ENCODE measurements at places on chromosomes 11 and 22. TPM values are rescaled to one million over a fixed set of nuclear protein-coding genes. Genes with fewer than 3 reads are reported as not detected.

The TPBGL gene
- total RNA-seq, result 0.05 TPM

The FGF3 gene
- total RNA-seq, result 0.19 TPM

The MRGPRX3 gene
- total RNA-seq, result not detected

The NTM gene
- 0.47 TPM for total RNA-seq

The PRR5 gene
- 5.9 TPM for total RNA-seq

The OR51B4 gene
- not detected for total RNA-seq

The RIMBP3C gene
- 1.3 TPM for total RNA-seq

The P2RY2 gene
- 0.52 TPM for total RNA-seq

The WT1 gene
- 0.94 TPM for total RNA-seq

The ZNF215 gene
- 5.9 TPM for total RNA-seq

DNA sequence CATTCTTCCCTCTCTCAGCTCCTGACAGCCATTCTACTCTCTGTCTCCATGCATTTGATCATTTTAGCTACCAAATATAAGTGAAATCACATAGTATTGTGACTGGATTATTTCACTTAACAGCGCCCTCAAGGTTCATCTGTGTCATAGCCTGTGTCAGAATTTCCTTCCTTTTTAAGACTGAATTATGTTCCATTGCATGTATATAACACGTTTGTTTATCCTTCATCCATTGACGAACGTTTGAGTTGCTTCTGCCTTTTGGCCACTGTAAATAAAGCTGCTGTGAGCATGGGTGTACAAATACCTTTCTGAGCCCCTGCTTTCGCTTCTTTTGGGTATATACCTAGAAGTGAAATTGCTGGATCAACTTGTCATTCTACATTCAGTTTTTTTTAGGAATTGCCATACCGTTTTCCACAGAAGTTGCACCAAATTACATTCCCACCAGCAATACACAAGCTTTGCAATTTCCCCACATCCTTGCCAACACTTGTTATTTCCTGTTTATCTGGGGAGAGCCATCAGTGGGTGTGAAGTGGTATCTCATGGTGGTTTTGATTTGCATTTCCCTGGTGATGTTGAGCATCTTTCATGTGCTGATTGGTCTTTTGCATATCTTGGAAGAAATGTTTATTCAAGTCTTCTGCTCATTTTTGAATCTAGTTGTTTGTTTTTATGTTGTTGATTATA, 17.5 kb downstream of the GLB1L2 start:
- DNase-seq, result no peak

- peak; percentile 26 for DNase-seq
These were observed 7.8 kb upstream of the KDM2A start for GRCh38 chr11:67111261-67111660.

GRCh38 chr22:19875061-19875530, 20.4 kb upstream of the GNB1L start:
- DNase-seq, result no peak

DNA sequence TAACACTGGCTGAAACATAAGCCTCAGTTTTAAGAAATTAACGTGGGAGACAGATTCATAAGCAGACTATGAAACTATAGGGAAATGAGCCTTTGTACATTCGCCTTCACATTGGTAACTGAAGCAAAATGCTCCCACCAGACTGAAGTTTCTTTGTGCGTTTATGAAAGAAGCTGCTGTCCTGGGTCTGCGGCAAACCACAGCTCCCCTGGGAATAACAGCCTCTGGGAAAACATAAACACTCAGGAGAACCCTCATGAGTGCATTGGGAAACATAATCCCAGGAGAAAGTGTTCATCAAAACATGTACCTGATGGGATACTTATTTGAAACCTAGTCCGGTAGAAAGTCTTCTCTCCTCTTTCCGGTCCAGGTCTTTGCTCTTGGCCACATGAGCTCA, 193.1 kb upstream of the LARGE1 start:
- DNase-seq, result no peak

DNA sequence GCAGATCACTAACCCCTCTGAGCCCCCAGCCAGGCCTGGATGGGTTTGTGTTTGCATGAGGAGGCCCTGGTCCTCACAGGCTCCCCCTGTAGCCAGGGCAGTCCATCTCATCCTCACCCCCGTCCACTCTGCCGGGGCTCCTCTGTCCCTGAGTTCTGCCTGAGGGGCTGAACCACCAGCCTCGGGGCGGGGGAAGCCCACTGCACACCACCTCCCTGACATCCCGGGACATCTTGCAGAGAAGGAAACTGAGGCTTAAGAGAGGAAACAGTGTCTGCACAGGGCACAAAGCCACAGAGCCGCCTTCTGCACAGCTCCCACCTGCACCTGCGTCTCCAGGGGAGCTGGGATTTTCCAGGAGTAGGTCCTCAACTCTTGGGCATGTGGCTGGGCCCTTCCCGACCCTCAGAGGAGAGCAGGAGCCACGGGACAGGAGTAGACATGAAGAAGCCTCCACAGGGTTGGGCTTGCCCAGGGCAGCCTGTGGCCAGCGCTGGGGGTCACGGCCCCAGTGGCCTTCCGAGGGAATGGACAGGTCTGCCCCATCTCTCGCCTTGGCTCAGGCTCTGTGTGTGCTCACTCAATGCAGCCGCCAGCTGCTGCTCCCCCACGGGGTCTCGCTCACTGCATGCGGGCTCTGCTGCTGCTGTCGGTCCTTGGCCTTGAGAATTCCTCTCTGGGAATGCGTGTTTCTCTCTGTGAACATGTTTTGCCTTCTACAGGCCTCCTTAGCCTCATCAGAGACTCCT, 45.4 kb upstream of the CCDC188 start:
- DNase-seq, result no peak

GRCh38 chr11:16392616-16393015, 36.3 kb upstream of the SOX6 start:
- no peak for DNase-seq

GRCh38 chr22:30444632-30445437, 19.3 kb downstream of the MTFP1 start:
- peak; percentile 59 for DNase-seq

- DNase-seq, result no peak
These were observed 331.3 kb downstream of the MN1 start for GRCh38 chr22:27470169-27470772.

- DNase-seq, result no peak
These were observed 32.9 kb downstream of the RPS6KA4 start for GRCh38 chr11:64391839-64392238.

GRCh38 chr11:119166368-119167076, 2.0 kb upstream of the NLRX1 start:
- no peak for DNase-seq

DNA sequence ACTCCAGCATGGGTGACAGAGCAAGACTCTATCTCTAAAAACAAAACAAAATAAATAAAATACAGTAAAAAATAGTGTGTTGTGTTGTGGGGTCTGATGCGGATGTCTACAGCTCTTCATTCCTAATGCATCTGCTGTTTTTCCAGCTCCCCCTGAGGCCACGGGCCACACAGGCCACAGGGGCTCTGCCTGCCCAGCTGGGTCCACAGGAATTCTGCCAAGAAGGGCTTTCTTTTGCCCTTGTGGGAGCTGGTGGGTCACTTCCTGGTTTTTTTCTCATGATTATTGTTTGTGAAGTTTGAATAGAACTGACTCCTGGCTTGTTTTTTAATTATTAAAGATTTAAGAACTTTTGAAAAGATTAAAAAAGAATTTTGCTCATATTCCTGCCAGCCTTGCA, 67.4 kb upstream of the CLDN5 start:
- DNase-seq, result no peak

DNA sequence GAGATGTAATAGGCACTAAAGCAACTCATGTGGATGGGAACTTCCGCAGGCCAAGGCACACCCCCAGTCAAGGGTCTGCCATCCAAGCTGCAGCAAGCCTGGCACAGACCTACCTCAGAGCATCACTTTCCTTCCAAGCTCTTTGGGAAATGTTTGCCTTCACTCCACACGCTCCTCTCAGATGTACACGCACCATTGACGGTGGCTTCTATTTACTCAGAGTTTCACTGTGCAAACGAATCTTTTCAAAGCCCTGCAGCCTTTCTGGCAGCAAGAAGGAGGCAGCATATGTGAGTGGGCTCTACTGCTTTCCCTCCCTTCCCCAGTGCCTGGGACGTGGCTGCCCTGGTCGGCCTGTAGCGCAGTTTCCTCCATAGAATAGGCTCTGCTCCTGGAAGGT, 60.9 kb upstream of the USP47 start:
- DNase-seq, result no peak

GRCh38 chr11:118618115-118618990, 10.9 kb downstream of the PHLDB1 start:
- DNase-seq, result no peak

DNA sequence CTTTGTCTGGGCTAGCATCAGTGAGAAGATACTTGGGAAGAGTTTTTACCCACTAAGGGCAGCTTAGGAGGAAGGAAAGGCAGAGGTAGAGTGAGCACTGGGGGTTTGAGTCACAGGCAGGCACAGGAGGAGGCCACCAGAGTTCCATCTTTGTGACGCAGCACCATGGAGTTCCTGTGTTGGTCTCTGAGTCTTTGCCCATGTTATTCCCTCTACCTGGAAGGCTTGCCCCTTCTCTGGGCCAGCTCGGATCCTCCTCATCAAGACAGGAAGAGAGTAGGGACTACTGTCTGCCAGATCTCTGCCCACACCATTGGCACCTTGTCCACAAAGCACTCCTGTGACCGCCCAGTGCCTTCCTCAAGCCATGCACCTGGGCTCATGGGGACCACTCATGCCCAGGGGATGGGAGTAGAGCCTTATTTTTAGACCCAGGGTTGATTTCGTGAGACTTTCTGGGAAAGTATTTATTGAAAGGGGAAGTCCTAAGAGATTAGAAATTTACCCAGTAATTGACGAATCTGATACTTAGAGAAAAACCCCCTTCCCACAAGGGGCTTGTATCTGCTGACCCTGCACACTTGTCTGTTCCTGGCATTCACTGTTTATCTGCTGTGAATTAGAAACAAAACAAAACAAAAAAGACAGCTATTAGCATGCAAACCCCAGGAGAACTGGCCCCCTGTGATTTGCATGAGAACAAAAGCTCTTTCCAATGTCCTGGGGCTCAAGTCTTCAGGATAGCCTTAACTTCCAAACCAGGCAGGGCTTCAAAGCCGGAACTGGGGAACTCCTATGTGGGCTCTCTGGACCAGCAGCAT, 35.9 kb upstream of the MYEOV start:
- DNase-seq, result no peak

DNA sequence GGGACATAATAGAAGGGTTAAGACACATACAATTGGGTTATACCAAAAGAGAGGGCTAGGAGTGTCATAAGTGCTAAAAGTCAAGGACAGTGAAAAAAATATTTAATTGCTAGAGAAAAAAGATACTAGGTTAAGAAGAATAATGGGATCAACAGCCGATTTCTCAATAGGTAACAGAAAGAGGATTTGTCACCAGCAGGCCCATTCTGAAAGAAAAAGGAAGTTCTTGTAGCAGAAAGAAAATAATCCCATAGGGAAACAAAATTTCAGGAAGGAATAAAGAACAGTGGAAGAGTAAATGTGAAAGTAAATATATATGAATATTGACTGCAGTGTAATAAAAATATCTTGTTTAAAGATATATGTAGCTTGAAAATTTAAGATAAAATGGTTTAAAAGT, 43.3 kb upstream of the ADORA2A start:
- DNase-seq, result no peak

GRCh38 chr11:61607920-61608599, 27.2 kb upstream of the SYT7 start:
- DNase-seq, result no peak

DNA sequence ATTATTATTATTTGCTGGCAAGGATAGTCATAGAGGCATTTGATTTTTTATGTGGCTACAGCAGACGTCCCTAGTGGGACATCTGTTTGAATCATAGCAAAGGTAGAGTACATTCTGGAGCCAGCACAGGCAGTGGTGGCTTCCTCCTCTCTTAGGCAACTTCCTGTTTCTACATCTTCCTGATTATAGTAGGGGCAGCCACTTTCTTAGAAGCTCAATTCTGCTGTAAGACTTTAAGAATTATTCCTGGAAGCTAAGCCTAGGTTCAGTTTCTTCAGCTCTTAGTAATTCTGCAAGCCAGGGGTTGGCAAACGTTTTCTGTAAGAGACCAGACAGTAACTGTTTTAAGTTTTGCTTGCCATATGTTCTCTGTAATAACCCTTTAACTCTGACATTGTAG, 129.3 kb upstream of the TENM4 start:
- DNase-seq, result no peak

GRCh38 chr22:27512283-27512761, 289.2 kb downstream of the MN1 start:
- DNase-seq, result no peak

- no peak for DNase-seq
These were observed 50.9 kb downstream of the CDKN1C start for GRCh38 chr11:2834503-2835273.

GRCh38 chr11:121417055-121417551, 35.0 kb upstream of the SORL1 start:
- no peak for DNase-seq

Data from thymus (tissue), 14 donors.